Left hindlimb (tissue), 1 donor: ENCODE measurements at places on chromosomes 11 and 22.

GRCh38 chr11:37947821-37948220 is 1349.8 kb upstream of the RAG2 start:
- DNase-seq = no peak

DNA sequence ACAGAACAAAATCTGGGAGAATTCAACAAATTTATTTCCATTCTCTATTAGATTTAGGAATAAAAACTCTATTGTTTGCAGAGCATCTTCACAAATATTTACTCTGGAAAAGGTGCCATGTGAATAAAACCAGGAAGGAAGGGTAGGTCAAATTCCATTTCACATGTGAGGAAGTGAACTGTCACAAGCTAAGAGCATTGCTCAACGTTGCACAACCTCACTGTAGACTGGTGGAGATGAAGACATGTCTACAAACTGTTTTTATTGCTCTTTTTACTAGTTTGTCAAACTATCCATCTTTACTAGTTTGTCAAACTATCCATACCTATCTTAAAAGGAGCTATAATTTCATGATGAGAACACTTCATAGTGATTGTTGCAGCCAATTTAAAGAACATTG is 236.4 kb downstream of the CNTN5 start:
- no peak for DNase-seq

GRCh38 chr11:76155500-76156227 is 50.6 kb downstream of the WNT11 start:
- no peak for DNase-seq

GRCh38 chr11:99952816-99953215 is 734.3 kb upstream of the ARHGAP42 start:
- no peak for DNase-seq
